Lower leg skin (tissue), 4 donors: ENCODE measurements at places on chromosomes 5 and 9. TPM values are rescaled to one million over a fixed set of nuclear protein-coding genes. Genes with fewer than 3 reads are reported as not detected.

The SNCAIP gene
- total RNA-seq, result 2.4 TPM

The IGFBPL1 gene
- not detected for total RNA-seq

The FAM120AOS gene
- total RNA-seq, result 39.7 TPM

The CDH9 gene
- not detected for total RNA-seq

The DOCK2 gene
- 3.4 TPM for total RNA-seq

The PRRX2 gene
- total RNA-seq, result 10.7 TPM

The BTNL8 gene
- 0.44 TPM for total RNA-seq

The DPYSL3 gene
- 13.0 TPM for total RNA-seq

The CCDC107 gene
- 25.0 TPM for total RNA-seq

The SPINK4 gene
- not detected for total RNA-seq

The WNT8A gene
- total RNA-seq, result not detected

The DOK3 gene
- total RNA-seq, result 2.3 TPM

The GABRP gene
- total RNA-seq, result 3.0 TPM

The TRIP13 gene
- total RNA-seq, result 0.53 TPM

The ARL14EPL gene
- total RNA-seq, result not detected

The ERBIN gene
- total RNA-seq, result 104 TPM

The SHISAL2B gene
- not detected for total RNA-seq

The ICE1 gene
- 18.9 TPM for total RNA-seq

The FGD3 gene
- 7.8 TPM for total RNA-seq

The CDX1 gene
- total RNA-seq, result not detected

The DBH gene
- total RNA-seq, result not detected

The PCDHGA6 gene
- total RNA-seq, result 3.6 TPM

The TMEFF1 gene
- not detected for total RNA-seq

The ADRA1B gene
- total RNA-seq, result 0.30 TPM

The SLC22A4 gene
- total RNA-seq, result 1.8 TPM

The C9orf50 gene
- total RNA-seq, result not detected

The NR2F1 gene
- 0.72 TPM for total RNA-seq

The SLC25A2 gene
- 5.0 TPM for total RNA-seq

The PDE6A gene
- total RNA-seq, result 0.04 TPM

The TUSC1 gene
- 26.7 TPM for total RNA-seq

The LCN2 gene
- total RNA-seq, result 33.8 TPM

The TEK gene
- total RNA-seq, result 2.5 TPM

The TLX3 gene
- total RNA-seq, result not detected

The ATP10B gene
- 29.6 TPM for total RNA-seq

The ACTBL2 gene
- total RNA-seq, result not detected

The LRRC19 gene
- not detected for total RNA-seq

The GRPEL2 gene
- 9.8 TPM for total RNA-seq

The PARP8 gene
- total RNA-seq, result 11.2 TPM

The POU5F2 gene
- total RNA-seq, result 2.7 TPM

The NDUFAF2 gene
- 13.3 TPM for total RNA-seq

The LCN6 gene
- 6.3 TPM for total RNA-seq

The C5orf58 gene
- total RNA-seq, result not detected

The CSF1R gene
- total RNA-seq, result 21.9 TPM

The CCDC152 gene
- 0.29 TPM for total RNA-seq

The SYK gene
- total RNA-seq, result 22.7 TPM
